Left forelimb (tissue), 1 donor: ENCODE measurements at places on chromosomes 4 and X.
A peak's percentile ranks its signal among the peaks of the same experiment; 100 is the strongest.

- no peak for DNase-seq
Observed at GRCh38 chrX:29824176-29824906, 391.0 kb upstream of the MAGEB2 start.

DNA sequence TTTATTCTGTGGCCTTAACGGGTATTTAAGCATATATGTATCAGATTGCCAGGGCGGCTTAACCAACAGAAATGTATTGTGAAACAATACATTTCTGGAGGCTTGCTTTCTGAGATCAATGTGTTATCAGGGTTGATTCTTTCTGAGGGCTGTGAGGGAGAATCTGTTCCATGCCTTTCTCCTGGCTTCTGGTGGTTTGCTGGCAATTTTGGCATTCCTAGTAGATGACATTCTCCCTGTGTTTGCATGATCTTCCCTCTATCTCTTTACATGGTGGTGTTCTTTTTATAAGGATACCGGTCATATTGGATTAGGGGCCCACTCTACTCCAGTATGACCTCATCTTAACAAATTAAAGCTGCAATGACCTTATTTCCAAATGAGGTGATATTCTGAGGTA is 16.9 kb upstream of the CEP135 start:
- DNase-seq, result no peak

- no peak for DNase-seq
Observed at GRCh38 chr4:167614866-167615265, 380.6 kb upstream of the SPOCK3 start.

DNA sequence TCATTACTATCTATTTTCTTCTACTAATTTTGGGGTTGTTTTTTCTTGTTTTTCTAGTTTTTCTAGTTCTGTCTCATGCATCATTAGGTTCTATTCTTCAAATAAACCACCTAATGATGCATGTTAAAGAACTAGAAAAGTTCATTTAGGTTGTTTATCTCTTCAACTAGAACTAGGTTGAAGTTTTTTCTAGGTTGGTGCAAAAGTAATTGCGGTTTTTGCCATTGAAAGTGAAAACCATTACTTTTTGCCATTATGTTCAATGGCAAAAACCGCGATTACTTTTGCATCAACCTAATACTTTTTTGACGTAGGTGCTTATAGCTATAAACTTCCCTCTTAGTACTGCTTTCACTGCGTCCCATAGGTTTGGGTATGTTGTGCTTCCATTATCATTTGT is 64.4 kb upstream of the SLC7A3 start:
- DNase-seq, result no peak

DNA sequence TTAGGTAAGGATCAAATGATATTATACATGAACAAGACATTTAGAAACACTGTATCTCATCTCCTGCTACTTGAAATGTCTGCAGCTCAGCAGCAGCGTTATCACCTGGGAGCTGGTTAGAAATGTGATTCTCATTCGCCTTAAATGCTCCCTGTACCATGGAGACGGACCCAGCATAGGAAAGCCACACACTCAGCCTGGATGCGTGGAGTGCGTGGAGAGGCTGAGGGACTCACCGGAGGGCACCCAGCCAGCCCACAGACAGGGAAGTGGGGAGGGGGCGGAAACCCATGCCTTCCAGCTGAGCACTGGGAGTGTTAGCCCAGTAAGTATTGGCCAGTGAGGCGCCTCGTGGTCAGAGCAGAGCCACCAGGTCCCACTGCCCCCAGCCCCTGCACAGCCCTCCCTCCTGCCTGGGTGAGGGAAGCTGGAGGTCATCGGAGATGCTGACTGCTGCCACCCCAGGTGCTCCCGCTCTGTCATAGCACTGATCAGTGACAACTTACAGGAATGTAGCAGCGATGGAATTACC is 15.2 kb downstream of the SUPT20HL1 start:
- no peak for DNase-seq

- DNase-seq, result no peak
Observed at GRCh38 chr4:153138736-153139135, 65.5 kb upstream of the TRIM2 start.

DNA sequence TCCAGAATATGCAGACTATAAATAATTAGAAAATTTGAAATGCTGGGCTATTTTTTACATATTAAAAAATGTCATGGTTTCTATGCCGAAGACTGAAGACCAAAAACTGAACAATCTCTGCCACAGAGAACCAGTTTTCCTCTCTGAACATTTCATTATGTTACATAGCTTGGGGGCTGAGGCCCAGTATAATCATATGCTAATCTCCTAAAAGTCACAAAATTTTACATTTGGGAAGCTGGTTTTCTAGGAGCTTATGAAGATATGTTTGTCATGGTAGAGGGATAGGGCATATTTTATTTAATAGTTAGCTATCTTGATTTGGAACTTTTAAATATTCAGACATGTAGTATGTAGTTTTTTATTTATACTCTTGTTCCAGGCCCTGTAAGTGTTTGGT is 167.8 kb downstream of the GPAT3 start:
- no peak for DNase-seq

- no peak for DNase-seq
Observed at GRCh38 chr4:145375416-145375815, 106.2 kb upstream of the SMAD1 start.

GRCh38 chr4:77740480-77740879 is 78.7 kb downstream of the CNOT6L start:
- DNase-seq, result no peak

- no peak for DNase-seq
Observed at GRCh38 chrX:40130207-40130606, 32.4 kb upstream of the BCOR start.

DNA sequence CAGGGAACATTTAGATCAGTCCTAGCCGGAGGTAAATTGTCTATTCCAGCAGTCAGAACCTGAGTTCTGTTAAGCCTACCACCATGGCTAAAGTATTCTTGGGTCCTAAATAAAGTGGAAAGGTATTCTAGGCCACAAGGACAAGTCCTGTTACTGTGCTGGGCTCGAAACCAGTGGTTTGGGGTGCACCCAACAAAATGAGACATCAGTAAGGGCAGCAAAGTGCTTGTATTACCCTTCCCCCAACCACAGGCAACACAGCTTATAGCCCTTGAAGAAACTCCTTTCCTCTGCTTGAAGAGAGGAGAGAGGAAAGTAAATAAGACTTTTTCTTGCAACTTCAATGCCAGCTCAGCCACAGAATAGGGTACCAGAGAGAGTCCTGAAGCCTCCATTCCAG is 1345.6 kb downstream of the PCDH18 start:
- DNase-seq, result no peak

DNA sequence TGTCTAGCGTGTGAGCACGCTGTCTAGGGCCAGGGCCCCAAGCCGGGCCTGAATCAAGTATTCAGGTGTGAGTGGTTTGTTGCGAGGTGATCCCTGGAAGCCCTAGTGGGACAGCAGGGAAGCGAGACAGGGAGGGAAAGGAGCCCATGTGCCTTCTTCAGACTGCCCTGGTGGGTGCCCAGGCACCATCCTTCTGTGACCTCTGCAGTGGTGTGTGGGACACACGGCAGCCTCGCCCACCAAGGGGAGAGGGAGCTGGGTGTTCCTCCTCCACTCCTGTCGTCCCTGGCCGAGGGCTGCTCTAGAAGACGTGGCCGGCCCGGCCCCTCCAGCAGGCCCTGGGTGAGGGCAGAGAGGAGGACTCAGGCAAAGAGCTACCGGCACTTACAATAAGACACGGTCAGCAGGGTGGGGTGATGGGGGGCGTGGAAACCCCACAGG is 47.4 kb downstream of the HTRA3 start:
- peak; percentile 56 for DNase-seq

- DNase-seq, result no peak
Observed at GRCh38 chr4:48495941-48496340, 5.9 kb downstream of the ZAR1 start.

GRCh38 chrX:42119076-42119475 is 195.7 kb upstream of the CASK start:
- no peak for DNase-seq

GRCh38 chr4:17329046-17329445 is 182.8 kb downstream of the QDPR start:
- DNase-seq, result no peak

GRCh38 chr4:77695774-77696173 is 90.2 kb downstream of the CXCL13 start:
- no peak for DNase-seq

- DNase-seq, result no peak
Observed at GRCh38 chrX:68464796-68465195, 31.5 kb upstream of the OPHN1 start.

GRCh38 chr4:173258866-173259265 is 75.3 kb downstream of the HMGB2 start:
- DNase-seq, result no peak

GRCh38 chr4:25021216-25021615 is 9.5 kb downstream of the LGI2 start:
- no peak for DNase-seq

- no peak for DNase-seq
Observed at GRCh38 chrX:35499071-35499862, 298.9 kb upstream of the MAGEB16 start.

DNA sequence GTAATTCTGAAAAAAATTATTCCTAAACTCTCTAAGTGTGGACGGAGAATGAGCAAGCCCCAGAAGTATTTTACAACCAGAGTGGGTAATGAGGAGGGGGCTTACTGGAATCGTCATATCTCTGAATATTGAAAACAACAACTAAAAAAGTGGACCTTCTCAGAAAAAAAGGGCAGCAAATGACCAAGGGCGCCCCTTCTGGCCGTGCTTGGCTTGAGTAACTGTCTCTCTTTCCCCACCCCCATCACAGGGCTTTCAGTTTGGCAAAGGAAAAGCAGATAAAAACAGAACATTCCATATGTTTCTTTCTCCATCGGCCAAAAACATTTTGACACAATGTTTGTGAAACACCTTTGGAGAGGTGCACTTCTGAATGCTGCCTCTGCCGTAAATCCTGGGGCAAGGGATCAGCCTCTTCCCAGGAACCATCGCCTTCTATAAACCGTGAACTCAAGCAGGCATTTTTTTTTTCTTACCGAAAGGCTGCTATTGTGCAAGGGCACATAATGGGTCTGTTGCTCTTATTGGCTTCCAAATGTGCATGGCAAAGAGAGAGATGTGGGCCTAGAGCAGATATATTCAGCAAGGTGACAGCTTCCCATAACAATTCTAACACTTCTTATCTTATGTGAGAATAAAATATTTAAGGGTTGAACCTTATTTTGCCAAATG is 115.4 kb downstream of the PARM1 start:
- no peak for DNase-seq

- DNase-seq, result no peak
Observed at GRCh38 chr4:15601862-15602261, 53.3 kb downstream of the FBXL5 start.

DNA sequence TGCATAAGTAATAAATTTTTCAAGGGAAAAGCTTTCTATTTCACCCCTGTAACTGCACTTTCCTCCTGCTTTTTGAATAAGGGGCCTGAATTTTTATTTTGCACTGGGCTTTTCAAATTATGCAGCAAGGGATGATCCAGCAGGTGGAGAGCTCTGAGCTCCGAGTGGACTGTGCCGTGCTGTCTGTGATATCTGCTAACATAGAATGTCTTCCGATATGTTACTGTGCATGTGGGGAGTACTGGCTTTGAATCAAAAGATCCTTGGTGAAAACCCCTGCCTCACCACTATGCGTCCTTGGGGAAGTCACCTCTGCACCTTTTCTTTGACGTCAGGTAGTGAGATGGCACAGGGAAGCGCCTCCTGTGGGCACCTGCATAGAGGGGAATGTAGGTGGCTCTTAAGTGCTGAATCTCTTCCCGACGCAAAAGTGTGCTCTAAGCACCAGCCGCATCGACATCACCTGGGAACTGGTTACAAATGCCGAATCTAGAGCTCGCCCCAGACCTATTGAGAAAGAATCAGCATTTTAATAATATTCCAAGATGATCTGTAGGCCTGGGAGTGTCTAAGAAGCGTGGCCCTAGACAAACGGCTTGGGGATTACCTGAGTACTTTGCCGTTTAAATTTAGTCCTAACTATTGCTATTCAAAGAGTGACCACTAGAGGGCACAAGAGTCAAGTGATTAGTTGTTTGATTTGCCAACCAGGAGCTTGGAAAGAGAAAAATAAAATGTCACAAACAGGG is 19.2 kb upstream of the WFS1 start:
- DNase-seq, result no peak

- no peak for DNase-seq
Observed at GRCh38 chr4:43126595-43126994, 234.1 kb downstream of the GRXCR1 start.

DNA sequence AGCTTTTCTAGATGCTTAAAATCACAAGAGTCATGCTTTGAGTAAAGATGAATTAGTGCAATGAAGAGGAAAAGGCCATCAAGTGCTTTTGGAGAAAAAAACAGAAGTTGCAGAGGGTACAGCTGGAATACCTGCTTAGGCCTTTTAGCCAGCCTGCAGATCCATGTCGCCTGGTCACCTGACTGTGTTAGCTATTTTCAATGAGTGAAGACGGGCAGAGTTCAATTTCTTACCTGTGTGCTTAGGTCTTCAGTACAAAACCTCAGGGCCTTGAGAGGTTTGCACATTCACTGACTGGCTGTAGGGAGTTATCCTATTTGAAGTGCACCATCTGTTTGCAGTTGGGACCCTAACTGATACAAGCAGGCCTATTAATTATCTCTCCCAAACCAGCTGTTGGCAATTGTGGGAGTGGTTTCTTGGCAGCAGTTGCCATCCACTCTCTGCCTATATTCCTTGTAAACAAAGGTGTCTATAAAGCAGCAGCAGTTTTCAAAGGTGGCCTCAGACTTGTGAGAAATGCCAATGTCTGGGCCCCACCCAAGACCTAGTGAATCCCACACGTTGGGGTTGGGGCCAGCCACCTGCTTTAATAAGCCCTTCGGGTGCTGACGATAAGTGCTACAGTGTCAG is 16.3 kb upstream of the FAT1 start:
- no peak for DNase-seq

DNA sequence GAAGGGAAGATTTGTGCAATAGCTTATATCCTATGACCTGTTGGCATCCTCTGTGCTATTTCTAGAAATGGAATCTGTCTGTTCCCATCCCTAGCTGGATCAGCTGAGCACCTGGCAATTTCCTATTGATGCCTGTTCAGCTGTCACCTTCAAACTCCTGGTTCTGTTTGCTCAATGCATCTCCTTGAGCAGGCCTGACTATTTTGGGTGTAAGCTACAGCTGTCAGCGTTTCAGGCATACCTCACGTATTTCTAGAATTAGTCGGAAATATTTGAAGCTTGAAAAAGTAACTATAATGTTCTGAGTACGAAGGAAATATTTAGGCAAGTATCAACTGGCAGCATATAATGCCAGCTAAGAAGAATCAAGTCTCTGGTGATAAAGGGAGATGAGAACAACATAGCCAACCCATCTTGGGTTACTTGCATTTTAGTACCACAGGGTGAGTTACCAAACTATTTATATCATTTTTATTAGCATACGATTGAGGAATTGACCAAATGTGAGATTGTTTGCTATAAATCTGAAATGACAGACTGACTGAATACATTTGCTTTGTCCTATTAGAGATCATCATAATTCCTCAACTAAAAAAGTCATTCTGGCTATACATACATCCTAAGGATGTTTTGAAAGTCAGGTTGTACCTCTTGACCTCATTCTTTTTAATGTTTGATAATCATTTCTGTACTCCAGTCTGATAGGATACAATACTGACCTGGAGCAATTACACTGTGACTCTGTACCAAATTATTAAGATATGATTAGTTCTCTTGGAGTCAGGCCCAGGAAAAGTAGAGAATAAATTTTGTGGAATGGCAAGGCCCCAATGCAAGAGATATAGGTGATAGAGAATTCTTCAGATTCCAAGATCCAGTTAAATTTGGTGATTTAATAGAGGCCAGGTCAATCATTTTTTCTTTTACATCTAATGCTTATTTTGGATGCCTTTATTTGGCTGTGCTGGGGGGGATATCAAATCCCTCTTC is 36.4 kb upstream of the PLAC1 start:
- no peak for DNase-seq
